RCC 7860 (cell line): ENCODE measurements at places on chromosomes 13 and 19.

GRCh38 chr13:34019870-34020269, 201.9 kb downstream of the RFC3 start:
- DNase-seq = peak; percentile 31

DNA sequence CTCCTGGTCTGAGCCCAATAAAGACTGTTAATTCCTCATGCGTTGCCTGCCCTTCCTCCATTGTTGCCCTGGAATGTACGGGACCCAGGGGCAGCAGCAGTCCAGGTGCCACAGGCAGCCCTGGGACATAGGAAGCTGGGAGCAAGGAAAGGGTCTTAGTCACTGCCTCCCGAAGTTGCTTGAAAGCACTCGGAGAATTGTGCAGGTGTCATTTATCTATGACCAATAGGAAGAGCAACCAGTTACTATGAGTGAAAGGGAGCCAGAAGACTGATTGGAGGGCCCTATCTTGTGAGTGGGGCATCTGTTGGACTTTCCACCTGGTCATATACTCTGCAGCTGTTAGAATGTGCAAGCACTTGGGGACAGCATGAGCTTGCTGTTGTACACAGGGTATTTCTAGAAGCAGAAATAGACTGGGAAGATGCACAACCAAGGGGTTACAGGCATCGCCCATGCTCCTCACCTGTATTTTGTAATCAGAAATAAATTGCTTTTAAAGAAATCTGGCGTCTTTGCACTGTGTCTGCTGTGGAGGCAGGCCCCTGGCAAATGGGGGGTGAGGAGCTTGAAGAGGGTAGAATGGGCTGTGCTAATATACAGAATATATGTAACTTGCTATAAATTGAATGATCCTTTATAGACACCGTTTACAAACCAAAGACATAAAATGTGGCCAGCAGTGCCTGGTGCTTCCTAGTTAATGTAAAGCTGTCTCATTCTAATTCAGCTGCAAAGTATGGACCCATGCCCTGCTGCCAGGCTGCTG, 4.2 kb upstream of the RPS11 start:
- no peak for DNase-seq

GRCh38 chr13:51532736-51533197, 51.5 kb upstream of the WDFY2 start:
- no peak for DNase-seq

GRCh38 chr13:71209217-71209616, 657.8 kb downstream of the DACH1 start:
- DNase-seq = no peak

DNA sequence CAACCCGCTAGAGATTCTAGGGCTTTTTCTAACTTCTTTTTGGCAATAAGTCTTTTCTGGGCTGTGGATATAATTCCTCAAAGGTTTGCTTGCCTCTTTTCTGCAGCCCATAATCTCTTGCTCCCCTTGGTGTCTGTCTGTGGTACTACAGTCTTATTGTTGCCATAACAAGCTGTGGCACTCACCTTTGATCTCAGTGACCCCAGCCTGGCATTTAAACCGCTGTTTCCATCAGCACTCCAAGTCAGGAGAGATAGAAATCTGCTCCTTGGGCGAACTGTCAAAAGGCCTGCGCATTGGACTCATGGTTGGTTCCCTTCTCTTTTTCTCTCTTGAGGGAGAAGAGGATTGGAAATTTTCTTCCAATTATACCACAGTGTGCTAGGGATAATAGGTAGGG, 14.5 kb upstream of the MPHOSPH8 start:
- no peak for DNase-seq

GRCh38 chr13:97215325-97215724, 6.8 kb upstream of the MBNL2 start:
- DNase-seq = no peak

GRCh38 chr19:19670070-19670551, 1.5 kb downstream of the ZNF101 start:
- no peak for DNase-seq

DNA sequence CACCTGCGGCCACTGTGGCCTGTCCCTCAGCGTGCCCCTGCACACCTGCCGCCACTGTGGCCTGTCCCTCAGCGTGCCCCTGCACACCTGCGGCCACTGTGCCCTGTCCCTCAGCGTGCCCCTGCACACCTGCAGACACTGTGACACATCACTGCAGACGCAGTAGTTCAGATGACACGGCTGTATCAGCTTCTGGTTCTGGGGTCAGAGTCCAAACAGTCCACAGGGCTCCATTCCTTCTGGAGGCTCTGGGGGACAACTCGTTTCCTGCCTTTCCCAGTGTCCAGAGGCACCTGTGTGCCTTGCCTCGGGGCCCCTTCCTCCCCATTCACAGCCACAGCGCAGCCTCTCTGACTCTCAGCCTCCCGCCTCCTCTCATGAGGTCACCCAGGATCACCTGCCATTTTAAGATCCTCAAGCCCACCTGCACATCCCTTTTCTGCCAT, 5.5 kb downstream of the SF3A2 start:
- DNase-seq = no peak

- DNase-seq = peak; percentile 62
Observed at GRCh38 chr13:25806264-25806974, 245.4 kb downstream of the SHISA2 start.

- DNase-seq = no peak
Observed at GRCh38 chr13:31199527-31199848, 287 bp upstream of the B3GLCT start.

DNA sequence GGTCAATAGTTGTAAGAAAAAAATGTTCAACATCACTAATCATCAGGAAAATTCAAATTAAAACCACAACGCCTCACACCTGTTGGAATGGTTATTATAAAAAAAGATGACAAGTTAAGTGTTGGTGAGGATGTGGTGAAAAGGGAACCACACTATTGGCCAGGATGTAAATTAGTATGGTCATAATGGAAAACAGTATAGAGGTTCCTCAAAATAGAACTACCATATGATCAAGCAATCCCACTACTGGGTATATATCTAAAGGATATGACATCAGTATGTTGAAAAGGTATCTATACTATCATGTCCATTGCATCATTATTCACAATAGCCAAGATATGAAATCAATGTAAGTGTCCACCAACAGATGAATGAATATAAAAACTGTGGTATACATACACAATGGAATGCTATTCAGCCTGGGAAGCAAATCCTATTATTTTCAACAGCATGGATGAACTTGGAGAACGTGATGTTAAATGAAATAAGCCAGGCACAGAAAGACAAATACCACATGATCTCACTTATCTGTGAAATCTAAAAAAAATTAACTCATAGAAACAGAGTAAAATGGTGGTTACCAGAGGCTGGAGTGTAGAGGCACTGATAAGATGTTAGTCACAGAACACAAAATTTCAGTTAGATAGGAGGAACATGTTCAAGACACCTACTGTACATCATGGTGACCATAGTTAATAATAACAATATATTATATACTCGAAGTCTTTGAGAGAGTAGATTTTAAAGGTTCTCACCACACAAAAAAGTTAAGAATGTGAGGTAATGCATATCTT, 56.6 kb downstream of the TBC1D4 start:
- DNase-seq = no peak

DNA sequence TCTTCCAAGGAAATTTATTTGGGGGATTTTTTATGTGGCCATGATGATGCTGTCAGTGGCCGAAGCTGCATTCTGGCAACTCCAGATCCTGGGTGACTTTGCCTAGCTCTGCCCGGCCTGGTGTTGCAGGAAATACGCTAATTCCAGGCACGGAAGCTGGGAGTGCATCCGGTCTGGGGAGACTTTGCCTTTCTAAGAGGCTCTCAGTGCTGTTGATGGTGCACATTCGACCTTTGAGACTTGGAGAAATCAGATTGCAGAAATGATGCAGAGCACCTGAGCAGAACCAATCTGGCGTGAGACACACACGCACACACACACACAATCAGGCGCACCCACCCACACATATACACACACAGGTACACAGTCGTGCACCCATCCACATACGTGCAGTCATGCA, 5.9 kb upstream of the TMEM255B start:
- DNase-seq = no peak

DNA sequence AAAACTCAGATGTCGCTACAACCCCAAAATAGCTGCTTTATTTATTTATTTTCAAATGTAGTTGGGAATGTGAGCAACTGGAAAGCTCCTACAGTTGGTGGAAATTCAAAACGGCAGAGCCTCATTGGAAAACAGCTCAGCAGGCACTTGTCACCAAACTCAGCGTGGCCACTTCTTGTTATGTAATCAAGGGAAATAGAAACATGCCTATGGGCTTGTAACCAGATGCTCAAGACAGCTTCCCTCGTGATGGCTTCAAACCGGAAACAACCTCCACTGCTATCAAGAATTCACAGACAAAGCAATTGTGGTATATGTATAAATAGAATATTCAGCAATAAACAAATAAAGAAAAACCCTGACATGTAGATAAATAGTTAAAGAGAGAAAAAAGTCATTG, 627.8 kb upstream of the SLC10A2 start:
- no peak for DNase-seq

DNA sequence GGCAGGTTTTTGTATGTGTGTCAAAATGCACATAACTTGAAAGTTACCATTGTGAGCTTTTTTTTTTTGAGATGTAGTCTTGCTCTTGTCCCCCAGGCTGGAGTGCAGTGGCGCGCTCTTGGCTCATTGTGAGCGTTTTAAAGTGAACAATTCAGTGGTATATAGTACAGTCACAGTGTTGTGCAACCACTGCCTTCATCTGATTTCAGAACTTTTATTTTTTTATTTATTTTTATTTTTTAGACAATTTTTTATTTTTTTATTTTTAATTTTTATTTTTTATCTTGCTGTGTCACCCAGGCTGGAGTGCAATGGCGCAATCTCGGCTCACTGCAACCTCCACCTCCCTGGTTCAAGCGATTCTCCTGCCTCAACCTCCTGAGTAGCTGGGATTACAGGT, 15.0 kb downstream of the SLC25A42 start:
- DNase-seq = no peak

DNA sequence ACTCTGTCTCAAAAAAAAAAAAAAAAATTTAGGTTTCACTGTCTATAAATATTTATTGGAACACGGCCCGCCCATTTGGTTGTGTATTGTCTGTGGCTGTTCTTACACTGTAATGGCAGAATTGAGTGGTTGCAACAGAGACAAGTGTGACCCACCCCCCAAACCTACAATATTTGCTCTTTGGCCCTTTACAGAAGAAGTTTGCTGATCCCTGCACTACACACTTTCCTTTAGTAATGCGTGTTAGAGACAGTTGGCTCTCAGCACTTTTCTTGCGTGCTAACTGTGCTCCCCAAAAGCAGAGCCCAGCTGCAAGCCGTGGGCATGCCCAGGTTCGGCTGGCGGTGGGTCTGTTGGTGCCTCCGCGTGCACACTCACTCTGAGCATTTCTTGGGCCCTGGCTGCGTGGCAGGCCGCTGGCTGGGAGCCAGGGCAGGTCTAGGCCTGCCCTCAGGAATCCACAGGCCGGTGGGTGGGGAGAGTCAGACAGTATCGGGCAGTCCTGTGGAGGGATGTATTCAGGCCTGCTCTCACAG, 72.6 kb downstream of the SIPA1L3 start:
- peak; percentile 54 for DNase-seq

DNA sequence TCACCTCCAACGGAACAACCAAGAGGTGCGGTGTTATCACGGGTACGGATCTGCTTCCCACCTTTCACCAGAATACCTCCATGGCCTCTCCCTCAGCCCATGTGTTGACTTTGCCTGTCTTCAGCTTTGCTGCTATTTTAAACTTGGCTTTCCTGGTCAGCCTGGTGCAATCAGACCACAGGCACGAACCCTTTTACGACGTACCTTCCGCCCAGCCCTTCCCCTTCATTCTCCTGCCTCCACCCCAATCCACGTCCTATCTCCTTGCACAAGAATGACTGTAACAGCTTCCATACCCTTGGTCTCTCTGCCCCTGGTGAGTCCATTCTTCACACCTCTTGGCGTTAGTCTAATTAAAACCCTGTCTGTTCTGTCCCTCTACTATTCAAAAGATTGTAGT, 431.7 kb downstream of the EFNB2 start:
- peak; percentile 20 for DNase-seq

- DNase-seq = no peak
Observed at GRCh38 chr13:20114066-20114610, 46.7 kb downstream of the GJA3 start.

DNA sequence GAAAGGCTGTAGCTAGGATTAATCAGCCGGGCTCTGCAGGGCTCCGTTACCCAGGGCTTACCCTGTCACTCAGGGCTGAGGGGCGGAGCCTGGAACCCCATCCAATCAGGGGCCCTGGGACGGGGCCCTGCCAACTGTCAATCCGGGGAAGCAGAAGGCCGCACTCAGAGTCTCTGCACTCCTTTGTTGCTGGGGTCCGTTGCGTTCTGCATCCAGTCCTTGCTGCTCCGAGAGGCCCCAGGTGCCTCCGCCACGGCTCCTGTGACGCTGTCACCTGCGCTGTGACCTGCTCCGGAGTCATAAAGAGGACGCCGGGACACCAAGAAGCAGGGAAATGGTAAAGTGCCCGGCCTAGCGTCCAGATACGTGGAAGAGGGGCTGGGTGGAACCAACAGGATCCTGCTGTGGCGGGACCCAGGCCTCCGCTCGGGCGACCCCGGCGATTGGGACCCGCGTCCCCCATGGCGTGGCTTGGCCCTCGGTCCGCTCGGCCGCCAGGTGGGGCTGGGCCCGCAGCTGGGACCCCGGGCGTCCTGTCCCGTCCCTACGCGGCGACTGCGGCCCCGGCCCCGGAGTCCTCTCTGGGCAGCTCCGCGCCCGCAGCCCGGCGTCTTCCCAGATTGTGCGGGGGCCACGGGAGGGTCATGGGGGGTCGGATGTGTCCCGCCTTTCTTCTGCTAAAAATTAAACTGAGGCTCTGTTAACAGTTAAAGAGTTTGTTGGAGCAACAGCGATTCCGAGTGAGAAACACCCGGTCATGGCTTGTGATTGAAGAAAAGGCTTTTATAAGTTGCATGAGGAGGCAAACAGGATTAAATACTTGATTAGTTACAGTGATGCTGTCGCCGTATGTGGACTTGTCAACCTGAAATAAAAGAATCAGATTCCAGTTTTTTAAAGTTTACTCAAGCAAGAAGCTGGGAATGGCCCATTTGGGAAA, at the start of gene ZNF491:
ZNF491 (plus strand) TSS at position 133 of the 940 bp plus-strand sequence. CDS start 7,431 bp downstream, outside the sequence.
- peak; percentile 75 for DNase-seq

DNA sequence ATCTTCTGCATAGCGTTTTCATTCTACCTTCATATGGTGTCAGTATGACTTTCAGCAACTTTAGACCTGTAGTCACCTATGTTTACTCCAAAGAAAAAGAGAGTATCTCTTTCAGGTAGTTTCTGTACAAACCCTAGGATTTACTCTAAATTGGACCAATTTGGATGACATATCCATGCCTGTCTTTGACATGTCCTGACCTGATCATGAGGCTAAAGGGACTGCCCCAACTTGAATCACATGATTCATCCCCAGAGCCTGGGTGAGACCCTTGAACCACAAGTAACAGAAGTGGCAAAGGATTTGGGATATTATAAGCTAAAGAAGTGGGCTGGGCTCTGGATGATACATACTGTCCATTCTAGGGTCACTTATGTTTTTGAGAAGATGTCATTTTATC, 124.5 kb upstream of the CSNK1A1L start:
- DNase-seq = no peak
